Suprapubic skin (tissue), 4 donors: ENCODE measurements at places on chromosomes 6 and 20. TPM values are rescaled to one million over a fixed set of nuclear protein-coding genes. Genes with fewer than 3 reads are reported as not detected.
A peak's percentile ranks its signal among the peaks of the same experiment; 100 is the strongest.

DNA sequence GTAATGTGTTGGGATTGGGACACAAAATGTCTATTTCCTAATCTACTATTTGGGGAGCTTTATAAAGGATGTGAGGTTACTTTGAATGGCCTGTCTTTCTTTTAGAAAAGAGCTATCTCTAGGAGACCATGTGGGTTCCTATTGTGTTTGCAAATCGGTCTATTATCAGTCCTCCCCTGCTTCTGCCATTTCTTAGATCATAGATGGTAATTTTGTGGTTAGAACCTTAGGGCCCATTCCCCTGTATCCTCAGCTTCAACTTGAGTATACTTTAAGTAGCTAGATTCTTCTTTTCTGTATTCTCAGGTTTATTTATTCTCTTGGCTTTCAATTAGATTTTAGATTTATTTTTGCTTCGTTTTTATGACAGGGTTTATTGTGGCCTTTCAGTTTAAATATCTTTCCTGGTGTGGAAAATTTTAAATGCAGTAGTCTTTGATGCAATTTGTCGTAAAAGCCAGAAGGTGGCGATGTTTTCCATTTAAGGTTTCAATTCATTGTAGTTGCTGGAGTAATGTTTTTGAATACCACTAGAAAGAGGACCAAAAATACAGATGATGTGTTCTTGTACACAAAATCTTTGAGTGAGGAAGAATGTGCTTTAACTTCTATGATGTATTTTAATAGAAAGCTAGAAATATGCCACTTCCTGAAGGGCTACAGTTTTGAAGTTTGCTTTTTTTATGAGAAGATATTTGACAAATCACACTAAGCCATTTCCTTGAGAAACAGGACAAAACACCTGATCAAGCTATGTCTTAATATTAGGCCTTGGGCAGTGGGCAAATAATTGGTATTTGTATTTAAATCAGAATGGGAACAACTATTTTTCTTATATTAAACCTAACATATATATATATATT lies 20.3 kb downstream of the TBPL1 start:
- H3K27ac ChIP-seq: no peak overlapping the region
- H3K27me3 ChIP-seq: no peaks in the 10 kb centered on the region
- DNase-seq: no peak
- H3K4me1 ChIP-seq: peaks cover 15% of the 10 kb centered on the region
- H3K36me3 ChIP-seq: no peaks in the 10 kb centered on the region

- no peak overlapping the region for H3K27ac ChIP-seq
- peaks cover 16% of the 10 kb centered on the region for H3K4me1 ChIP-seq
Measured at GRCh38 chr6:82367704-82368103, 4.1 kb downstream of the TPBG start.

- H3K4me3 ChIP-seq: no peak overlapping the region
- H3K27ac ChIP-seq: no peak overlapping the region
- H3K4me1 ChIP-seq: peaks cover 12% of the 10 kb centered on the region
- no peaks in the 10 kb centered on the region for H3K27me3 ChIP-seq
Measured at GRCh38 chr20:40667503-40667902, 21.5 kb downstream of the MAFB start.

- no peaks in the 10 kb centered on the region for H3K36me3 ChIP-seq
- no peaks in the 10 kb centered on the region for H3K27me3 ChIP-seq
- no peak overlapping the region for H3K4me3 ChIP-seq
- no peak overlapping the region for H3K27ac ChIP-seq
- DNase-seq: no peak
Measured at GRCh38 chr6:110114004-110114403, 65.5 kb downstream of the WASF1 start.

DNA sequence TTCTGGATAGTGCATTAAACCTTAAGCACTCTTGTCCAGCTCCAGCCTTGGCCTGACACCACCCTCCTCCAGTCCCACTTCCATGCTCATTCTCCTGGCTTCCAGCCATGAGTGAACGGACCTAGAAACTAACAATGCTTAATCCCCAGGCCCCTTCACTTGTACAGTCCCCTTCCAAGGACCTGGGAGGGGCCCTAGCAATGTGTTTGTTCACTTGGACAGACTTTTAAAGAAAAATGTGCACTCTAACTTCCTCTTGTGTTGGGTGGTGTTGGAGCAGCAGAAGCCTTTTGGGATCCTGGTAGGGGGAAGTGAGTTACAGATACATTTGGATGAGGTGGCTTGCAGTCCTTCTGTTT lies 48.9 kb upstream of the CCN6 start:
- DNase-seq: no peak
- H3K27ac ChIP-seq: peak overlapping the region; percentile 46
- no peak overlapping the region for H3K4me3 ChIP-seq
- H3K36me3 ChIP-seq: no peaks in the 10 kb centered on the region

DNA sequence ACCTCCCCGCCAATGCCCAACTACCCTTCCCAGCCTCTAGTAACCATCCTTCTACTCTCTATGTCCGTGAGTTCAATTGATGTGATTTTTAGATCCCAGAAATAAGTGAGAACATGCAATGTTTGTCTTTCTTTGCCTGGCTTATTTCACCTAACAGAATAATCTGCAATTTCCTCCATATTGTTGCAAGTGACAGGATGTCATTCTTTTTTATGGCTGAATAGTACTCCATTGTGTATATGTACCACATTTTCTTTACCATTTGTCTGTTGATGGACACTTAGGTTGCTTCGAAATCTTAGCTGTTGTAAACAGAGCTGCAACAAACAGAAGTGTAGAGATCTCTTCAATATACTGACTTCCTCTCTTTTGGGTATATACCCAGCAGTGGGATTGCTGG lies 65.0 kb downstream of the RNF217 start:
- no peak overlapping the region for H3K4me3 ChIP-seq
- H3K27ac ChIP-seq: no peak overlapping the region
- H3K27me3 ChIP-seq: no peaks in the 10 kb centered on the region
- no peak for DNase-seq
- peaks cover 6% of the 10 kb centered on the region for H3K36me3 ChIP-seq
- H3K4me1 ChIP-seq: peaks cover 3% of the 10 kb centered on the region

DNA sequence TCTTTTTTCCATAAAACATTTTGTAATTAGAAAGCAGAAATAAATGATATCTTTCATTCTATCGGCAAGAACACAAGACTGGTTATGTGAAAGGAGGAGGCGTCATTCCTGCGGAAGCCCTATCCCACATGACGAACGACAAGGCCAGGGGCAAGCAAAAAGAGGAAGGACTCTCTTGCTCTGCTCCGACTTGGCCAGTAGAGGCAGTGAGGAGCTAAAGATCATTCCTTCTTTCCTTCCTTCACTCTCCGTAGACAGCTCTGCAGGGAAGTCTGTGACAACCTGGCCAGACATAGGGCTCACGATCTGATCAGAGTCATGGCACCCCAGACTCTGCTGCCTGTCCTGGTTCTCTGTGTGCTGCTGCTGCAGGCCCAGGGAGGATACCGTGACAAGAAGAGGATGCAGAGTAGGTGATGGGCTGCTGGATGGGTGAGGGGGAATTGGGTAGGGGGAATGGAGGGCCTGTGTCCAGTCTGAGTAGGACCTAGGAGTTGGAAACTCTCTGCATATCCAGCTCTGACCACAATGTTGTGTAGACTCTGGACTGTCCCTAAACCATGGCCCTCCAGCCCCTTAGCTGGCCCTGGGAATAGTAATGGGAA lies at the start of gene WFDC10A:
Gene WFDC10A (plus strand): TSS at position 244 of the 605 bp plus-strand sequence. CDS start 75 bp downstream, at position 319.
- no peaks in the 10 kb centered on the region for H3K36me3 ChIP-seq
- no peak within 1 kb of the TSS for H3K4me3 ChIP-seq
- no peaks in the 10 kb centered on the region for H3K4me1 ChIP-seq
- no peak for DNase-seq
- H3K27me3 ChIP-seq: peaks cover 4% of the 10 kb centered on the region

The POU5F1 gene
- 13.0 TPM for total RNA-seq

The RPRD1B gene
- 28.2 TPM for total RNA-seq
